ENCODE measurements at places on chromosomes 2 and 18. TPM values are rescaled to one million over a fixed set of nuclear protein-coding genes. Genes with fewer than 3 reads are reported as not detected.

CHMP3 gene
- 109 TPM for polyA plus RNA-seq

DNA sequence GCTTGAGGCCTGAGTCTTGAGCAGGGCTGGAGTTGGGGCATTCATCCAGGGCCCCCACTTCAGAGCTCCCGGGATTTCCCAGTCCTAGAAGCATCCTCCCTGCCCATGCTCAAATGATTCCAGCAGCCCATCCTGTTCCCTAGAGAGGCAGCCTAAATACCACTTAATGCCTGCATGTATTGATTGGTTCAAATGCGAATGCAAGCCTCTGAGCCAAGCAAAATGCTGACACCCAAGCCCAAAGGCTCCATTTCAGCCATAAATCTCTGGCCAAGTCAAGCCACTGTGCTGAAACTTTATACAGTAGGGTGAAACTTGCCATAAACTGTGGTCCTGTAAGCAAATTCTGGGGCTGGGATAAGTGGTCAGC lies 279.8 kb downstream of the CLIP4 start:
- no peak for DNase-seq

DNA sequence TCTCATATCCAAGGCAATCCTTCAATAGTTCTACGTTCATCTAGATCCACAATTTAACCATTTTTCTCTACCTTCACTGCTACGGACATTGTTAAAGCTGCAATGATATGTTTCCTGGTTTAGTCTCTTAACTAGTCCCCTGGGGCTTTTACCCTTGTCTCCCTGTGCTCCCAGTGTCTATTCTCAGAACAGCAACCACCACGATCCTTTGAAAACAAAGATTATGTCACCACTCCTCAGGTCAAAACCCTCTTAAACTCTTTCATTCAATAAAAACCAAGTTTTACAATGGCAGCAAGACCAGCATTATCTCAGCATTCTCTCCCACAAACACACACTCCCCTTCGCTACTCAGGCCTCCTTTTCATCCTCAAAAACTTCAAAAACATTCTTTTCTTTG lies 298.2 kb upstream of the CHST9 start:
- DNase-seq = no peak

LIPG gene
- 32.9 TPM for polyA plus RNA-seq

AKAIN1 gene
- polyA plus RNA-seq = 0.12 TPM

CDK15 gene
- polyA plus RNA-seq = 0.24 TPM

GRCh38 chr2:38098421-38099098 lies 22.6 kb upstream of the CYP1B1 start:
- DNase-seq = no peak

- peak; percentile 3 for DNase-seq
Observed at GRCh38 chr2:163800951-163801381, 65.2 kb upstream of the FIGN start.

DNA sequence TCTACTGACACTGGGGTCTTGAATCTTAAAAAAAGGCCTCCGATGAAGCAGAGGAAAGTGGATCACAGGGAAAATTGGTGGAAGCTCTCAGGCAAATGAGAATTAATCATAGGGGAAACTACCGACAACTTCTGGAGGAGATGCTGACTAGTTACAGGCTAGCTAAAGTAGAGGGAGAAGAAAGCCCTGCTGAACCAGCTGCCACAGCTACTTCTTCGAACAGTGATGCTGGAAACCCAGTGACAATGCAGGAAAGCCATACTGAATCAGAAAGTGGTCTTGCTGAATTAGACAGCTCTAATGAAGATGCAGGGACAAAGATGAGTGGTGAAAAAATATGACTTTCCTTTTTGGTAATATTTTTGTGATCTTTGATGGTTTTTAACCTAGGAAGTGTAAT lies 44.9 kb upstream of the SLC3A1 start:
- DNase-seq = no peak

RGPD4 gene
- polyA plus RNA-seq = 0.01 TPM

PRKAG3 gene
- 0.07 TPM for polyA plus RNA-seq

DNA sequence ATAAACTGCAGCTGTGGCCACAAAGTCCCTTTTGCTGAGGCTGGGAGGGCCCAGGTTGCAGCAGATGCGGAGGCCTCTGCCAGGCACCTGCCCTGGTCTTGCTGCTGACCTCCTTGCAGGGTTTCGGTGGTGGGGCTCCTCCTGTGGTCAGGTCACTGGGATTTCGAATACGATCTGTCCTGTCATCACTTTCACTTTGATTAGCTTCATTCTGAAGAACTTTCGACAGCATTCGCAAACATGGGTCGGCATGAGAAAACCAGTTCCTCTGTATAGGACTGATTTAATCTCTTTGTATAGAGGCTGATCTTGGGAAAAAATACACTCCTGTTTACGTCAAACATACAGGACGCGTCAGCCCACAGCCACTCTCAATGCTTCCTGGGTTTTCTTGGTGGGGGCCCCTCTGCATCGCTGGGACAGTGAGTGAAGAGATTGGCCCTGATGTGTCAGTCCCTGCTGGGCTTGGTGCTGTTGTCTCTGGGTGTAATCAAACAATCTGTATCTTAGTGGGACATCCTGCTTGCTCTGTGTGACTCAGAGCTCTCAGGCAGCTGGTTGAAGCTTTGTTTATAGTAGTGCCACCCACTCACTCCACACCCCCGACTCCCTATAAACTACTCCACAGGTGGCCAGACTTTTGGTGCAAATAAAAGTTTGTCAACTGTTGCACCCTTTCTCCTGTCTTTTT lies 209.4 kb upstream of the CXCR4 start:
- no peak for DNase-seq

ARHGEF33 gene
- polyA plus RNA-seq = 0.87 TPM

HAAO gene
- 47.9 TPM for polyA plus RNA-seq

DNA sequence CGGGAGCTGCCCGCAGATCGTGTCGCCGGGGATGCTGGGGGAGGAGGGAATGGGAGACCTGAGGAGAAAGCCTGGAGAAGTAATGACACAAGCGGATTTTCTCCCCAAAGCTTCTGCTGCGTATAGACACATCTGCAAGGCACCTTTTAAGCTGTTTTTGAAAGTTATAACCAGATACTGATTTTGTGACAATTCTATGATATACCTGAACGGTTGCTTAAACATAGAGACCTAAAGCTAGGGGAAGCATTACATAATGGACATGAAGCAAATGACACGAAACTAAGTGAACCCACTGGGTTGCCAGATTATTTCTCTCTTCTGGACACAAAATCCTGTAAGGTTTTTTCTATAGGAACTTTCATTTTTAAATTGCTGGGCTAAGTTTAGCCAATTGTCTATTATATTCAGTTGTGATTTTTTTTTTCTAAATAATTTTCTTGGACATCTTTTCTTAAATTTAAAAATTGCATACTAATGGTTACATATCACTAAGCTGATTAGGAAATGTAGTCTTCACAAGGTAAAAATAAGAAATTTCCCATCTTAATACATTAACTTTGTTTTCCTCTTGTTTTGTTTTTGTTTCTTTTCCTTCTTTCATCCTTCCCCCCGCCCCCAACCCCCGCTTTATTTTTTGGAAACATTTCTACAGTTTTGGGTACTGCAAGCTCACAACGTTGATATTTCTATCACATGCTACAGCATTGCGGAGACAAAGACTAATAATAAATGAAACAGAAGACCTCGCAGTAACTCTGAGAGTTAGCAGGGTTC lies 1.3 kb downstream of the OSBPL6 start:
- no peak for DNase-seq

GRCh38 chr18:23036660-23037201 lies 98.6 kb upstream of the CABLES1 start:
- no peak for DNase-seq

RGPD8 gene
- polyA plus RNA-seq = 3.9 TPM
